ENCODE measurements at places on chromosomes 7 and 10. TPM values are rescaled to one million over a fixed set of nuclear protein-coding genes. Genes with fewer than 3 reads are reported as not detected.

Gene OR6V1
- total RNA-seq = not detected

- H3K36me3 ChIP-seq = no peaks in the 10 kb centered on the region
- no peaks in the 10 kb centered on the region for H3K4me1 ChIP-seq
- H3K4me3 ChIP-seq = no peak overlapping the region
- peaks cover 2% of the 10 kb centered on the region for H3K27me3 ChIP-seq
- DNase-seq = no peak
Observed at GRCh38 chr7:4657640-4658417, 24.3 kb upstream of the FOXK1 start.

- H3K27ac ChIP-seq = no peak overlapping the region
- H3K36me3 ChIP-seq = no peaks in the 10 kb centered on the region
- H3K4me1 ChIP-seq = no peaks in the 10 kb centered on the region
- H3K27me3 ChIP-seq = peaks cover 2% of the 10 kb centered on the region
- no peak for DNase-seq
- no peak overlapping the region for H3K4me3 ChIP-seq
Observed at GRCh38 chr10:62669341-62669740, 135.2 kb upstream of the ADO start.

Gene PTPN20
- total RNA-seq = not detected

- no peak overlapping the region for H3K4me3 ChIP-seq
- no peak for DNase-seq
Observed at GRCh38 chr7:50308532-50309385, 4.2 kb downstream of the IKZF1 start.

Gene IFIT1
- not detected for total RNA-seq

Gene MMD2
- total RNA-seq = 0.47 TPM
